Right renal cortex interstitium (tissue), 3 donors: ENCODE measurements at places on chromosomes 7 and 10. TPM values are rescaled to one million over a fixed set of nuclear protein-coding genes. Genes with fewer than 3 reads are reported as not detected.

WNT8B gene
- 0.91 TPM for polyA plus RNA-seq

TMEM236 gene
- 0.25 TPM for polyA plus RNA-seq

TAS2R41 gene
- not detected for polyA plus RNA-seq

SEMA3D gene
- polyA plus RNA-seq = 45.4 TPM

CHN2 gene
- 18.3 TPM for polyA plus RNA-seq

LIMK1 gene
- polyA plus RNA-seq = 22.5 TPM

OGDHL gene
- 35.0 TPM for polyA plus RNA-seq

ACTR3C gene
- polyA plus RNA-seq = 10.5 TPM

TMEM225B gene
- polyA plus RNA-seq = 3.0 TPM

IDI2 gene
- polyA plus RNA-seq = not detected

USP6NL gene
- 29.3 TPM for polyA plus RNA-seq

CUBN gene
- polyA plus RNA-seq = 182 TPM

AKR1C8 gene
- 0.50 TPM for polyA plus RNA-seq

ZNF37A gene
- polyA plus RNA-seq = 17.5 TPM

WDFY4 gene
- 1.9 TPM for polyA plus RNA-seq

NPSR1 gene
- not detected for polyA plus RNA-seq

AUTS2 gene
- 55.2 TPM for polyA plus RNA-seq

FKBP6 gene
- 0.22 TPM for polyA plus RNA-seq

FAM13C gene
- polyA plus RNA-seq = 9.3 TPM
